Keratinocyte (primary cell): ENCODE measurements at places on chromosomes 4 and X.

DNA sequence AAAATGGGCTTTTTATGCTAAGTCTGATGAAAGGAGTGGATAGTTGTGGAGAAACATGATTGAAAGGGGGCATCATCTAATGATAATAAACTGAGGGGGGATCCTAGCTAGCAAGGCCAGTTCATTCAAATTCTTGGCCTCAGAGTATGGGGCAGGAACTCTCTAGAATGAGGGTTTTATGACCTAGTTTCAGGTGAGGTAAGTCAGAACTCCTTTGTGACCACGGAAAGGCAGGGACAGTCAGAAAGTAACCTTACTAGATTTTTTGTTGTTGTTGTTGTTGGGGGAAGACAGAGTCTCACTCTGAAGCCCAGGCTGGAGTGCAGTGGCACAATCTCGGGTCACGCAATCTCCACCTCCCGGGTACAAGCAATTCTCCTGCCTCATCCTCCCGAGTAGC, 1.5 kb upstream of the PAQR3 start:
- DNase-seq, result no peak

DNA sequence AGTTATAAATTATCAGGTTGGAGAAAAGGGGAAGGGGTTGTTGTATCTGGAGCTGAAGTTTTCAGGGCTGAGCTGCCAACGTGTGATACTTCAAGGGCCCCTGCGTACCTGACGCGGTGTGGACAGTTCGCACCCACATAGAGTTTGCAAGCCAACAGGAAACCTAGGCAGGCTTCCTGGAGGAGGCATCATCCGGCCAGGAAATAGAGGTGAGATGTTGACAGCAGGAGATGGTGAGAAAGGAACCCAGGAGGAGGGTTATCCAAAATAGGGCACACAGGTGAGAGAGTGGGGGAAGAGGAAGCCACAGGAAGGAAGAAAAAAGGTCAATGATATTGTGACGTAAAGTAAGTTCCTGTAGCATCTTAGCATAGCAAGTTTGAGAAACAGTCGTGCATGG, 127.2 kb downstream of the DHRSX start:
- no peak for DNase-seq

- DNase-seq, result no peak
These were observed 19.6 kb downstream of the SEPTIN6 start for GRCh38 chrX:119673336-119673735.

DNA sequence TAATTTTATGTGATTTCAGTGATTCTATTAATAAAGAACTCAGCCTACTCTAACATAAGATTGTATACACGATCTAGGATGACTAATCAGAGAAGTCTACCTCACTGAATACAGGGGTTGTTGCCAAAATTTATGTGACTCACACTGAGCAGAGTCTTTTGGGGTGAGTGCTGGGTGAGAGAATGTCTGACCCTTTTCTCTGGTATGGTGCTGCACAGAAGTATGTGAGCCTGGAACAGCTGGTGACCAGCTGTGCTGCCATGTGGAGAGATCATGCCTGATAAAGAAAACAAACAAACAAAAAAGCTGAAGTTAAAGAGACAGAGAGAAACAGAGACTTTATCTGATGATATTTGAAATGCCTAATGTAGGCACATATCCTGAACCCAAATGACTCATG, 618.1 kb upstream of the GRIA3 start:
- no peak for DNase-seq

DNA sequence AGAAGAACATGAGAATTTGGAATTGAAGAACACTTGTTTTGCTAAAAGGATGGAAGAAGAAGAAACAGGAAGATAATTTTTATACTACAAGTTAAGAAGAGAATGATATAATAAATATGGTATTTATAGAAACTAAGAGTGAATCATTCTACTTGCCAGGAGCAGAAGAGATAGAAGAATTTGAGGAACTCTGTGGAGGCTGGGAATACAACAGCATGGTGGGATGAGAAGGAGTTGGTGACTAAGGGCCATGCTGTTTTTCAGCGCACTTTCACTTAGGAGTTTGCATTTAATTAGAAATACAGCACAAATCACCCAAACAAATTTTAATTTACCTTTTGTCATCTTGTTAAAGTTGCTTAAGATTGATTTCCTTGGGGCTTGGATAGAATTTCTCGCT, 20.5 kb downstream of the HADH start:
- DNase-seq, result no peak

DNA sequence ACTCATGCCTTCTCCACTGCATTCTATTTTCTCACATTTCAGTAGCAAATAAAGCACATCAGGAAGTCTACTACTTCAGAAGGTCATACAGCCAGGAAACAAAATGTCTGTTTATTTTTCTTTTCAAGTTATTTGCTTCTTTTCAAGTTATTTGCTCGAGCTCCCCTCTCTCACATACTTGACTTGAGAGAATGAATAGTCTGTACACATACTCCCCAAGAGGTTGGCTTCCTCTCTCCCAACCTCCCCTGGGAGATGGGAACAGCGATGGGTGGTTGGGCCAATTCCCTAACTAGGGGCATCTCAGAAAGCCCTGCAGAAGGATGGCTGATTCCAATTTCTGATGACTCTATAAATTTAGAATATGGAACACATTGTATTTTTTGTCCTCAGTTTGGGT, 64.7 kb upstream of the PTPN13 start:
- DNase-seq, result no peak

DNA sequence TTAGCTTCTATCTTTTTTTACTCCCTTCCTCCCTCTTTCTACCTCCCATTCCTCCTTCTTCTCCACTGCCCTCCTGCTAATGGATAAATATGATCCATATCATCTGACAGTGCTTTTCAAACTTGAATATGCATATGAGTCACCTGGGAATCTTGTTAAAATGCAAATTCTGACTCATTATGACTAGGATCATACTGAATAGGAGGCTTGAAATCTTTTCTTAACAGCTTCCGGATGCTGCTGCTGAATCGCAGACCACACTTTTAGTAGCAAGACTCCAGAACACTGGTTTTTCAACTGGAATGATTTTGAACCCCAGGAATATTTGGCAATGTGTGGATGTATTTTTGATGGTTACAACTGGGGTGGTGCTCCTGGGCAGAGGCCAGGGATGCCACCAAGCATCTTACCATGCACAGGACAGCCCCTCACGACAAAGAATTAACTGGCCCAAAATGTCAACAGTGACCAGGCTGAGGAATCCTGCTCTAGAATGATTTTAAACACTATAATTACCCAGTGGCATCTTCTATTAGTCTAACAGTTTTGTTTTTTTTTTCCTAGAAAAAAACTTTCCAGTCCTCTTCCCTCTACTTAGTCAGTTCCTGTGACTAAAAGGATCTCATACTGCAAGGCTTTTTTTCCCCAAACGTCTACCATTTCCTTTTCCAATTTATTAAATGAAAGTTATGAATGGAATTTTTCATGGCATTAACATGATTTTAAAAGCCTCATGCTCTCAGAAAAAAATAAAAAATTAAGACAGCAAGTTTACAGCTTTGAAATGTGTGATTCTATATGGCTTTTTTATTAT, 10.6 kb upstream of the PYURF start:
- DNase-seq, result peak; percentile 62

DNA sequence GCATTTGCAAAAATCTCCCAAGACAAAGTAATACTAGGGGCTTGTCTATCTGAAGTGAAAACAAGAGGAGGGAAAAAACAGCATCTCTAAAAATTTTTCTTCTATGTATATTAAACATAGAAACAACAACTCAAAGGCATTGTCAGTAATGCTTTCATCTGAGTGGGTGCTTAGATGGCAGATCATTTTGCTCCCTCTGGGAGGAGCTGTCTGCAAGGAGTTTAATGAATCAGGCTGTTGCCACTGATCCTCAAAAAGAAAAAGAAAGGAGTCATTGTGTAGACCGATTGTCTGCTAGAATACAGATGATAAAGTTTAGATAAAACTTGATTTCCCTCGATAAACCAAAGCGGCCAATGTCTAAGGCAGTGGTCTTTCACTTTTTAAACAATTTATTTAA, 49.7 kb upstream of the KLHL8 start:
- DNase-seq, result no peak

DNA sequence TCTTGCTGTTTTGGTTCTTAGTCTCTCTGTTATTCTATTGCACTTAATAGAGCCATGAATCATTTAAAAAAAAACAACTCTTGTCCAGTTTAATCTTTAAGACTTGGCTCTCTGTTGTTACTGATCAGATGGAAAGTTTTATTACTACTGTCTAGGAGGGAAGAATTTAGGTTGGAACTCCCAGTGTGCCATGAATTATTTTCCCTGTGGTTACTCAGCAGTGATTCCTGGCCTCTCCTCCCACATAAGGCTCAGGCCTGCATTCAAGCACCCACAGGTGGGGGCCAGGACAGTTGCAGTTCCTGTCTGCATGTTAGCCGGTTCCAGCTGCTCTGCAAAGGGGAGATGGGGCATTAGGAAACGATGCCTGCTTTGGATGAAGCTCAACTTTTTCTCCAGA, 29.8 kb upstream of the ESX1 start:
- DNase-seq, result no peak

- DNase-seq, result no peak
These were observed 229.2 kb upstream of the NWD2 start for GRCh38 chr4:37015391-37015790.

- no peak for DNase-seq
These were observed 116.6 kb downstream of the SH2D1A start for GRCh38 chrX:124462931-124463330.

GRCh38 chr4:22478426-22478825, 37.4 kb downstream of the ADGRA3 start:
- DNase-seq, result no peak

GRCh38 chr4:122758033-122758432, 25.5 kb downstream of the BBS12 start:
- DNase-seq, result no peak

GRCh38 chr4:128295255-128295654, 7.6 kb upstream of the PGRMC2 start:
- DNase-seq, result no peak

GRCh38 chr4:20676501-20677197, 23.6 kb upstream of the PACRGL start:
- no peak for DNase-seq

GRCh38 chr4:82797405-82798111, 1.0 kb downstream of the SCD5 start:
- DNase-seq, result no peak

DNA sequence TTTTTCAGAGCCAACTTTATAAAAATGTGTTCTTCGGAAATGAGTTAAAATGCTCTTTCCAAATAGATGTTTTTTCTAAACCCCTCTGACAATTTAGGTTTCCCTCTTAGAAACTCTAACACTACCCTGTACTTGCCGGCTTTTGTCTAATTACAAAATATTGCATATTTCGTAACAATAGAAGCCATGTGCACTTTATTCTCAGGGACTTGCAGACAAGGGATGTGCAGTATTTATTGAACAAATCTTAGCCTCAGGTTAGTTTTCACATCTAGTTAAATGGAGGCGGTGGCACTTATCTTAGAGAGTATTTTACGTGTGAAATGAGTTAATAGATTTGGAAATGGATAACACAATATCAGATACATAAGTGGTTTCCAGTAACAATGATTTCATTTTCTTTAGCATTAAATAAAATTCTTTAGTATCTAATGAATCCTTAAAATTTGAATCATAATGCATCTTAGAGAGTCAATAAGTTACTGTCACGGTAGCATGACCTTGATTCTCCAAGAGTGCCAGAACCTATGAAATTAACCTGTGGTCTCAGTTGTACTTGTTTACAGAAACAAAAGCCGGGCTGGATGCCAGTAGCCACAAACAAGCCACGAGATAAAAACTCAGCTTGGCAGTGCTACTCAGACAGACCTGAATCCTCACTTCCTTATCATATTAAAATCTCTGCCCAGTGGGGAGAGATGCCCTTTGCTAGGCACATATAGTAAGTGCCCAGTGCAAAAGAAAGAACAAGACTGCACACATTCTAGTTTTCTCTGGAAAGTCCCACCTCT, 772 bp upstream of the PABPC4L start:
- no peak for DNase-seq

DNA sequence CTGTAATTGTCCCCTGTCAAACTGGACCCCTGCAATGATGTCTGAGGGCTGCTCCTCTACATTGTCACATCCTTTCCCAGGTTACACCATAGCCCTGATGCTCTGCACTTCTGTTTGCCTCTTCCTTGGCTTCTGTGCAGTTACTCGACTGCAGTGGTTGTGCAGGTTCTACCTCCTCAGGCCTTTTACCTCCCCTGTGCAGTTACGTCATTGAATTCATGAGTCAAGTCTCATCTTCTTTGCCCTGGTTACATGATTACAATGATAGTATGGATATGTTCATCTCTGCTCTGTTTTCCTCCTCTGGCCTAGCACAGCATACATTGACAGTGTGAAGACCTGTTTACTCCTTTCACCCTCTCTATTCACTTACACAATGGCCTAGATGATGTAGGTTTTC, 83.2 kb downstream of the FAM47B start:
- DNase-seq, result no peak

GRCh38 chrX:153845195-153845594, 14.9 kb upstream of the PDZD4 start:
- DNase-seq, result no peak

DNA sequence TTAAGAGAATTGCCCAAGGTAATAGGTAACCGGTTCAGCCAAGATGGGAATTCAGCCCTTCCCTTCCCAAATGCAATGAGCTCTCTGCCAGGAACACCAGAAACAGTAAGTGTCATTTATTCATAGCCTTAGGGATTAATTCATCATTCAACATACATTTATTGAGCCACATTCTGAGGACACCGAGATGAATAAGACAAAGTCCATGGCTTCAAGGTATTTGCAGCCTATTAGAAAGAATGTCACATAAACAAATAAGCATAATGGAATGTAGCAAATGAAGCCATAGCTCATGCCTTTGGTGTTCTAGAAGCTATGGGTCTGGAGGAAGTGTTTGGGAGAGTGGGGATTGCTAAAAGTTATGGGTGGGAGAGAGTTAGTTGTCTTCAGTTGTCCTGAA, 6.3 kb upstream of the TAB3 start:
- no peak for DNase-seq

- no peak for DNase-seq
These were observed 69.6 kb downstream of the FGFBP1 start for GRCh38 chr4:15868826-15869413.

- no peak for DNase-seq
These were observed 1150.1 kb downstream of the STIM2 start for GRCh38 chr4:28010577-28011240.

GRCh38 chr4:52989865-52990264, 127.7 kb downstream of the RASL11B start:
- DNase-seq, result no peak

GRCh38 chr4:4856071-4857000, 3.1 kb upstream of the MSX1 start:
- no peak for DNase-seq

DNA sequence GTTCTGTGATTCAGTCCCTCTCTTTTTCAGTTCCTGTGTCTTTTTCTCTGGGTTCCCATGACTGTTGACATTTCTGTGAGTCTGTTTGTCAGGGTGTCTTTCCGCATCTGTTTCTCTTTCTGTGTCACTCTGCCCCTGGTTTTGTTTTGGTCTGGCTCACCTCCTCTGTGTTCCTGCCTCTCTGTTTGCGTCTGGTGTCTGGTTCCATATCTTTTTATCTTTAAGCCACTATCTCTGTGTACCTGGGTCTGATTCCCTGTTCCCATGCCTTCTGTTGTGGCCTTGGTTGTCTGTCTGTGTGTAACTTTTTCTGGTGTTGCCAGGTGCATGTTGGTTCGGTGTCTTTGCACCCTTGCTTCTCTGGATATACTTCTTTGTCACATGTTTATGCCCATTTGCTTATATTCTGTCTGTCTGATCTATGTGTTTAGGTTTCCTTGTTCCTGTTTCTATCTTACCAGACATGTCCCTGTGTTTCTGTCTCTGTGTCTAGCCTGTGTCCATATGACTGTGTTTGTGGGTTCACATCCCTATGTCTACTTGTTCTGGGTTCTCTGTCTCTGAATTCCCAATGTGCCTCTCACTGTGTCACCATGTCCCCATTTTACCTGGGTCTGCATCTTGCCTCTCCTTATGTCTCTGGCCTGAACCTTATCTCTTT, 50.2 kb downstream of the ITIH6 start:
- DNase-seq, result no peak
